ENCODE measurements at places on chromosomes 3 and 15.

GRCh38 chr3:48962939-48963338, 27.1 kb upstream of the P4HTM start:
- DNase-seq: no peak

- DNase-seq: peak; percentile 66
Observed at GRCh38 chr3:120567370-120568201, 28.6 kb upstream of the NDUFB4 start.

DNA sequence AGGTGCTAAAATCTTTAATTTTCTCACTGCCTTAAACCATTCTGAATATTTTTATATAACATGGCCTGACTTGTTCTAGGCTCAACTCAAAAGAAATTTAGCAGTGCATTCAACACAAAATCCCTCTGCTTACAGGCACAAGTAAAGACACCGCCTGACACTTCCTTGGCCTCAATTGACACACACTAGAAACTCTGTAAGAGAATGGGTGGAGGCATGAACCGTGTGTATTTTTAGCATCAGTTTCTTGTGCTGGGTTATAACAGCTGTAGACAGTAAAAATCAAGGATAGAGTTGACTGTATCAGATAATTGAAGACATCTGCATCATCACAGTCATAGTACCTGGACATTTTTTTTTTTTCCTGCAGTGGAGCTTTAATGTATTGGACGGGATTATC, 54.3 kb downstream of the SLC9A9 start:
- no peak for DNase-seq

DNA sequence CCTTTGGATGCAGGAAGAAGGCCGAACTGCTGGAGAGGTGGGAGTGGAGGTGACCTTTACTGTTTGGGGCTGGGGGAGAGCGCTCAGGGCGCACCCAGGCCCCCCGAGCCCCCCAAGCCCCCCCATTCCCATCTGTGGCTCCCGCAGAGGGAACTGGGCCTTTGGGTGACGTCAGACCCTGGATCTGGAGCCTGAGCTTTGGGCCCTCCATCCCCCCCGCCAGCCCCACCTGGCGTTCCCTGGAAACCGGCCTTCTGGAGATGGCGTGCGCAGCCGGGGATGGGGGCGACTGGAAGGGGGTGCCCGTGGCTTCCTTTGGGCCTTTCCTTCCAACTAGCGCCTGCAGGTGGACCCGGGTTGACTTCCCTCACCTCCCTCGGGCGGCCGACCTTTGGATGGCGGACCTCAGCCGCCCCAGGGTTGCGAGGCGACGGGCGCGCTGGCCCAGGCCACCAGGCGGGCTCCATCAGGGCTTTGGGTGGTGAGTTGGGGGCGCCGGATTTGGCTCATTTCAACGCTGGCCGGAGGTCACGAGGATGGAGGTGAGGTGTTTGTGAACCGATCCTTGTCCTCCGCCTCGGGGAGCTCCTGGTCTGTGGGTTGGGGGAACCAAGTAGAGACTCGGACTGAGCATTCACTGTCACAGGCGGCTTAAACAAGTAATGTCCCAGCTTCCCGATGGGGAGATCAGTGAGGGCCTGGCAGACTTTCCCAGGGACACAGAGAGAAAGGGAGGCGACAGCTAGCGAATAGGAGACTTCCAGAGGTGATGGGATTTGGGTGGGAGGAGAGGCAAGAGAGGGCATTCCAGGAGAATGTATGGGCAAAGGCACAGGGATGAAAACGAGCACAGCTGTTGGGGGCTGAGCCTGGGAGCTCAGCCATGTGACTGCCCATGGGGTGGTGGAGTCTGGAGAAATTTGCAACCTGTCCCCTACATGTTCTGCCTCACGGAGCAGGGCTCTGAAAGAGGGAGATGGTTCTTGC, 709 bp downstream of the SCAMP5 start:
- no peak for DNase-seq

DNA sequence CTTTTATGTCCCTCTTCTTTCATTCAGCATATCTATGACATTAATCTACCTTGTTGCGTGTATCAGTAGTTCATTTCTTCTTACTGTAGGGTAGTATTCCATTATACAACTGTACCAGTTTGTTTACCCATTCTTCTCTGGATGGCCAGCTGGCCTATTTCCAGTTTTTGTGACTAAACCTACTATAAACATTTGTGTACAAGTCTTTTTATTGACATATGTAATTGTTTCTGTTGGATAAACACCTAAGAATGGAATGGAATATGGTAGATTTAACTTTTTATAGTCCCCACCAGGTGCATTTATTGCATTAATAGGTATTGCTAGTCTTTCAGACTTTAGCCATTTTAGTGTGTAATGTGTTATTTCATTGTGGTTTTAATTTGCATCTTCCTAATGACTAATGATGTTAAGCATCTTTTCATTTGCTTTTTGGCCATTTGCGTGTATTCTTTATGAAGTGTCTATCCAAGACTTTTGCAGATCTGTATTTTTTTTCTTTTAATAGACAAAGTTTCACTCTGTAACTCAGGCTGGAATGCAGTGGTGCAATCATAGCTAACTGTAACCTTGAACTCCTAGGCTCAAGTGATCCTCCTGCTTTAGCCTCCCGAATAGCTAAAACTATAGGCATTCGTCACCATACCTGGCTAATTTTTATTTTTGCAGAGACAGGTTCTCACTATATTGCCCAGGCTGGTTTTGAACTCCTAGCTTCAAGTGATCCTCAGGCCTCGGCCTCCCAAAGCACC, 41.9 kb upstream of the XRN1 start:
- DNase-seq: no peak

DNA sequence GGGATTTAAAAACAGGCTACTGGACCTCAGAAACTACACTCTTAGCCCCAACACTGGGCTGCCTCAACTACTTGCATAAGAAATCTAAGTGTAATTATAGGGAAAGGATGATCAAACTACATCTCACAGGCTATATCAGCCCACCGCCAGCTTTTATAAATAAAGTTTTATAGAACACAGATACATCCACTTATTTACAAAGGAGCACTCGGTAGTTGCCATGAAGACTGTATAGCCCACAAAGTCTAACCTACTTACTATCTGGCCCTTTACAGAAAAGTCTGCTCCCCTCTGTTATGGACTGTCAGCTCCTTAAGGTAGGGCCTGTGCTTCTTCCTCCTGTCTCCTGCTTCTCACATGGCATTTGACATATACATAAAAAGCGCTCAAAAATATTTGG, 9.5 kb downstream of the OSBPL10 start:
- DNase-seq: no peak

DNA sequence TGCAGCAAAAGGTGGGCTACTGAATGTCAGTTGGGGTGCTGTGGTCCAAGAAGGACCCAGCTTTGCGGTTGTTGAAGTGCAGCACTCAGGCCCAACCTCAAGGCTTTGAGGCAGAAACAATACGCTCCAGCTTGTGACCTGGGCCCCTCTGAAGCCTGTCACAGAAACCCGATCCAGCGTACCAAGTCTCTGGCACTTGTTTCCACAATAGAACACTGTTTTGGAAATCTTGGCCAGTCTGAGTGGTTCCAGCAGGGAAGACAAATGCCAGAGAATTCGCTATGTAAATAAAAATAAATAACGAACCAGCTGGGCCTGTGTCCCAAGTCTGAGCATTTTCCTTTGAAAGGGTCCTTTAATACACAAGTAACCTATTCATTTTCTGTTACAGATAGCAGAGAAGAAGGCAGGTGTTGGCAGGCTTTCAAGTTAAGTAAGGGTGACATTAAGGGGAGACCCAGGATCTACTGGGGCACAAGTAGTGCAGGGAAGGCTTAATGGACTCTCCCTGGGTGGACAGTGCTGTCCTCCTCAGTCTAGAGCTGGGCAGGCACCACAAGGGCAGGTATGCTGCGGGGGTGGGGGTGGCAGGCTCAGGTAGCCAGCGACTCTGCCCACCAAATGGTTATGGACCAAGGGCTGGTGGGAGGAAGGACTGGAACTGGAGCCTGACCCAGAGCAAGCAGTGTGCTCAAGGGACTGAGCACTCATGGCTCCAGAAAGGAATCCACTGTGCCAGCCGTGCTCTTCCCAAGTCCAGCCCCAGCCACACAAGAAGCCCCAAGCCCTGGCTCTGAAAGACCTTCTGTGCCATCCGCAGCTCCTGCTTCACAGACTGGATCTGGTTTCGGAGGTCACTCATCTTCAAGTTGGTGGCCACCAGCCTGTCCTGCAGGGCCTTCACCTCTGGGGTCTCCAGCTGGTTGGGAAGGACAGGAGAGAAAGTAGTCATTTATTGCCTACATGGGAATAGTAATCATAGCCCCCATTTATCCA, 26.3 kb downstream of the CCDC13 start:
- DNase-seq: no peak

- no peak for DNase-seq
Observed at GRCh38 chr3:64109438-64109837, 86.1 kb upstream of the PSMD6 start.

GRCh38 chr3:196122021-196122687, 40.3 kb upstream of the TFRC start:
- DNase-seq: no peak

DNA sequence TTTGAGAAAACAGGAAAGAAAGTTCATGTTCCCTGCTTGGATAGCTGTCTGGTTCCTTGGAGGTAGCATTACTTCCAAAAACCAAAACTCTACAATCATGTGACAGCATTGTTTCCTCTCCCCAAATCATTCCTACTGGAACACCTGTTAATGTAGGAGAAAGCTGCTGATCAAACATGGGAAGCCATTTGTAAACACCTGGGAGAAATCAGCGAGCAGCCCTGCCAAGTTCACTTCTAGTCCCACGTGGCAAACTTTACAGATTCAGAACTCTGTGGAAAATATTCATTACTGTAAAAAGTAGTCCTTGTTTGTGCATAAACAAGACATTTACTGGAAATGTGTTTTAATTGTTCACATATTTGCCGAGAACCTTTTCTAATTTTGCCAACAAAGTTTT, 275.5 kb upstream of the AZI2 start:
- DNase-seq: no peak

DNA sequence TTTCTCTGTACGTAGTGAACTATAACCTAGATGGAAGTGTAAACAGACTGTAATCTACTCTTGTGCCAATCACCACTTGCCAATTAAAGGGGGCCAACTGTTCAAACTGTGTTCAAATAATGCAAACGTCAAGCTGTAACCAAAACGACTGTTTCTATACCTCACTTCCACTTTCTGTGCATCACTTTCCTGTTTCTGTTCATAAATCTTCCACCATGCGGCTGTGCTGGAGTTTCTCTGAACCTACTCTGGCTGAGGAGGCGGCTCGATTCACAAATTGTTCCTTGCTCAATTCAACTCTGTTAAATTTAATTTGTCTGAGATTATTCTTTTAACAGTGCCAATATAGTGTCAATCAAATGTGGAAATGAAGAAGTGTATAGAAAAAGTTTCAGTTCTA, 206.7 kb upstream of the TBC1D5 start:
- DNase-seq: no peak

GRCh38 chr3:5657106-5657505, 469.6 kb downstream of the EDEM1 start:
- DNase-seq: no peak

DNA sequence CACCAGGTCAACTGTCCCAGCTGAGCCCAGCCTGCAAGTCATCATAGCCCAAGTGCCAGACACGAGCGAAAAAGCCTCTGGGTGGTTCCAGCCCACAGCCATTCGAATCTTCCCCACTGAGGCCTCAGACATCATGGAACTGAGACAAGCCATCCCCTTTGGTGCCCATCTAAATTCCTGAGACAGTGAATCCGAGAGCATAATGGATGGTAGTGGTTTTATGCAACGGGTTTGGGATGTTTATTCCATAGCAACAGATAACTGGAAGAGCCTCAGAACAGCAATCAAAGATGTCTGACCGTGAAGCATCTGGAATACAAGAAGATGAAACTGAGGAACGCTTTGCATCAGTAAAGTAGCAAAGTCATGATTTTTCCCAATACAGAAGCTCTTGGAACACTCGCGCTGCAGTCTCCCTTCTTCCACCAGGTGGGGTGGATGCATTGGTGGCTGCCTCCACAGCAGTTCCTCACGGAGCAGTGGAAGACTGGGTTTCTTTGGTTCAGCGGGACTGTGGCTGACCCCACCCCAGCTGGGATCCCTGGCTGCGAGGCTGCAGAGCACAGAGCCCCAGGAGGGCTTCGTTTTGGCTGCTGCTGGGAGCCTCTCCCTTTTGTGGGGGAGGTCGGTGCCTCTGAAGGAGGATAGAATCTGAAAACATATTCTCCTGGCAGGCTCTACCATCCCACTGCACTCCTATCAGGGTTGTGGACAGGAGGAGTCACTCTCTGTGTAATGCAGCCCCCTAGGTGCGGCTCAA, 26.4 kb upstream of the PDE8A start:
- DNase-seq: peak; percentile 86

Measured in fibroblast of pulmonary artery (primary cell).